Panc1 (cell line): ENCODE measurements at places on chromosomes 1 and 21. TPM values are rescaled to one million over a fixed set of nuclear protein-coding genes. Genes with fewer than 3 reads are reported as not detected.

PLEKHN1 gene
- 9.8 TPM for total RNA-seq

TNNT2 gene
- total RNA-seq = not detected

C1orf115 gene
- total RNA-seq = 3.9 TPM

FAM163A gene
- total RNA-seq = not detected

UTS2 gene
- not detected for total RNA-seq

SLC1A7 gene
- 0.31 TPM for total RNA-seq

NR1I3 gene
- total RNA-seq = not detected

INTS7 gene
- 35.5 TPM for total RNA-seq

COL16A1 gene
- 7.6 TPM for total RNA-seq

AADACL3 gene
- not detected for total RNA-seq

RNU1-2 gene
- total RNA-seq = 1,290 TPM

PTGFR gene
- total RNA-seq = not detected
